ENCODE measurements at places on chromosomes 2 and 18. TPM values are rescaled to one million over a fixed set of nuclear protein-coding genes. Genes with fewer than 3 reads are reported as not detected.

UGT1A4 gene
- total RNA-seq: not detected

UGT1A5 gene
- total RNA-seq: not detected

PPIL3 gene
- 39.5 TPM for total RNA-seq

GAREM2 gene
- total RNA-seq: 1.3 TPM

LONRF2 gene
- total RNA-seq: 0.88 TPM

ACAA2 gene
- 37.1 TPM for total RNA-seq

HRH4 gene
- under 0.01 TPM for total RNA-seq

CFAP65 gene
- not detected for total RNA-seq

THOC1 gene
- total RNA-seq: 49.2 TPM

FAM117B gene
- total RNA-seq: 11.2 TPM

IL36B gene
- not detected for total RNA-seq
